ENCODE measurements at places on chromosomes 2 and 18. TPM values are rescaled to one million over a fixed set of nuclear protein-coding genes. Genes with fewer than 3 reads are reported as not detected.

DNA sequence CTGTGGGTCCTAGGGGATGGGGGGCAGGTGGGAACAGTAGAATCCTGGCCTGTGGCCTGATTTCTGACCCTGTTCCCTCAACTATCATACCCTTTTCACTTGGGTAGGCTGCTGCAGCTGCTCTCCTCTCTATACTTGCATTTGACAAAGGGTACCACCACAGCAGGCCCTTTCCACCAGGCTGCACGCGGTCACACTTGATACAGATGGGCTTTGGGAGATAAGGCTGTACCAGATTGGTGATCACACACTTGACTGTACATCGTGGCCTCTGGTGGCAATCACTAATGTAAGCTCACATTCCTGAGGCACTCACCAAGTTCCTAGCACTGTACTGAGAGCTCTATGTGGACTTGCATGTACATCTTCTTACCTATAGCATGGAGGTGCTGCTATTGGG, 1.6 kb upstream of the RALB start:
- DNase-seq, result no peak

- DNase-seq, result no peak
Observed at GRCh38 chr18:25056429-25056828, 295.5 kb downstream of the ZNF521 start.

- no peak for DNase-seq
Observed at GRCh38 chr2:67965246-67965645, 97.6 kb downstream of the C1D start.

- DNase-seq, result no peak
Observed at GRCh38 chr2:237405006-237405559, 8.9 kb downstream of the COL6A3 start.

DNA sequence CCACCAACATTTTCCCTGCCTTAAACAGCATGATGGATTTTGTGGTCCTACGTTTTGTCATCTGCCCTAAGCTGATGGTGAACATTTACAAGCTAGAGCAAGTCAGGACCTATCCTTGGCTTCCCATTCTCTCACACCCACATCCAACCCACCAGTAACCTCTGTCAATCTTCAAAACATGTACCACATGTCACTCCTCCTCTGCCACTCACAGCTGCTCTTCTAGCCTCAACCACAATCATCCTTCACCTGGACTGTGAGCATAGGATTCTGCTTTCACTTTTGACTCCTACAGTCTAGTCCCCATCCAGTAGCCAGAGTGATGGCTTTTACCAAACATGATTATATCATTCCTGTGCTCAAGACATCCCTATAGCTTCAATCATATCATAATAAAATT, 279.8 kb upstream of the DLGAP1 start:
- no peak for DNase-seq

DNA sequence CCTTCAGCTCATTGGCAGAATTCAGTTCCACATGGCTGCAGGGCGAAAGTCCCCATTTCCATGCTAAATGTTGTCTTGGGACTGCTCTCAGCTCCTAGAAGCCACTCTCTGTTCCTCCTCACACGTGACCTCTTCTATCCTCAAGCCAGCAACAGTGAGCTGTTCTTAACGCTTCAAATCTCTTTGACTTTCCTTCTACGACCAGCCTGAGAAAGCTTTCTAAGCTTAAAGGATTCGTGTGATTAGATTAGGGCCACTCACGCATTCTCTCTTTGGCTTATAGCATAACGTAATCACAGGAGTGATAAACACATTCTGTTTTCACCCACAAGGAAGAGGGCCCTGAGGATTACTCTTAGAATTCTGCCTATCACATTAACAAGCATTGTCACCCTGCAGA, 29.8 kb upstream of the LAMA1 start:
- DNase-seq, result no peak

GRCh38 chr2:217789003-217789735, 213.6 kb downstream of the TNS1 start:
- peak; percentile 84 for DNase-seq

DNA sequence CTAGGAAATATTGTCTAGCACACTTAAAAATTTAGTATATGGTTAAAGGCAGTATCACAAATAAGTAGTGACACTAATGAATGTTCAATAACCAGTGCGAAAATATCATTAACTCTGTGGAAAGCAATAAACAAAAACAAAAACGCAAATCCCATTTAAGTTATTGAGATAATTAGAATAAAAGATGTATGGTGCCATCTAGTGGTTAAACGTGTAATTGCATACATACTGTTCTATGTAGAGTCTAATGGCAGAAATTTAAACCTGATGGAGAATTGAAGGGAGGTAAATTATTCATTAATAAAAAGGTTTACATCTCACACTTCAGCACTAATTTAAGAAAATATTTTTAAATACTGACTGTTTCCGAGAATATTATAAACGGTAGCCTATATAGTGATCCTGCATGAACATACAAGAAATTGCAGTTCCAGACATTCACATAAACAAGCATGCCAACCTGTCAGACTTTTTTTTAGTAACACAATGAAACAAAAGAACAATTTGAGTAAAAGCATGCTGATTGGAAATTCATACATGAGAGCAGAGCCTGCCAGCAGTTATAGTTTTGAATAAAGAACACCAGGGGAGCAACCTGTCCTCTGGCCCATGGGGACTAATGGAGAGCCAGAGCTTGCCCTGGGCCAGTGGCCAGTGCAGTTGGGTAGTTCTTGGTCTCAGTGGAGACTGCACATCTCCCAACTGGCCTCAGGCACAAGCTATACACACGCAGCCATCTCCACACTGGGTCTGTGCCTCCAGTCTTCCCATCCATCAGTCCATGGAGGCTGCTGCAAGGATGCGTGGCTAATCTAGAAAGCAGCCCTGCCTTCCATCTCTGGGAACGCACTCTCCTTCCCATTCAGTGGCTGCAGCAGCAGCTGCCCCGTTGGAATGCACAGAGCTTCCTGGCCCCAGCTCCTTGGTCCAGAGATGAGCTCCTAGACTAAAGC, 28.0 kb downstream of the GCG start:
- DNase-seq, result no peak

DNA sequence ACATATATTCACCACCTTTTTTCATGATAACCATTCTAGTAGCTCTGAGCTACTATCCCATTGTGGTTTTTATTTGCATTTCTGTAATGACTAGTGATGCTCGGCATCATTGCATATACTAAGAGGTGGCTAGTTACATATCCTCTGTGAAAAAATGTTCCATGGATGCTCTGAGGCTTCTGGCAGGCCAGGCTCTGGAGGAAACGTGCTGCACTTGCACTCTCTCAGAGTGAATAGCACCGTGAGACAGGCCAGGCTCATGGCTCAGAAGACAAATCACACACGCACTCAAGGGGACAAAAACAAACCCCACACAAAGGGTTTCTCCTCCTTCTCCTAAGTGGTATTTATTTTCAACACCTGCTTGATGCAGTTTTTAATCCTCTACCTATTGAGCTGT, 1085.3 kb upstream of the CNTNAP5 start:
- DNase-seq, result no peak

Gene CYP27C1
- 0.21 TPM for total RNA-seq

Gene C2orf66
- total RNA-seq, result not detected

Gene DLGAP1
- 0.29 TPM for total RNA-seq

Gene FAHD2A
- total RNA-seq, result 29.1 TPM
